Kidney epithelial cell (primary cell): ENCODE measurements at places on chromosomes 16 and 17. TPM values are rescaled to one million over a fixed set of nuclear protein-coding genes. Genes with fewer than 3 reads are reported as not detected.

The TMED6 gene
- not detected in 2 replicates for total RNA-seq

The C16orf96 gene
- not detected in 2 replicates for total RNA-seq

The ALOXE3 gene
- 0.75 and 2.5 TPM in 2 replicates for total RNA-seq

The TMEM114 gene
- total RNA-seq = not detected in 2 replicates

The C16orf92 gene
- total RNA-seq = not detected in 2 replicates
